ENCODE measurements at places on chromosomes 6 and 20.

- no peak for DNase-seq
Measured at GRCh38 chr20:56722042-56722441, 92.9 kb downstream of the TFAP2C start.

DNA sequence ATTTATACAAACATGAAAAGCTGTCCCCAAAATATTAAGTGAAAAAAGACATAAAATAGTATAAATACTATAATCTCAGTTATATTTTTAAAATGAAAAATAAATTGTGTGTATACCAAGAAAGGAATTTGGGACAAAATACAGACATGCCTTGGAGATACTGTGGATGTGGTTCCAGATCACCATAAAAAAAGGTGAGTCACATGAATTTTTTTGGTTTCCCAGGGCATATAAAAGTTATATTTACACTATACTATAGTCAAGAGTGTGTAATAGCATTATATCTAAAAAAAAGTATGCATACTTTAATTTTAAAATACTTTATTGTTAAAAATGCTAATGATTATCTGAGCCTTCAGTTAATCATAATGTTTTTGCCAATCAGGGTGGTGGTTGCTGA is 17.4 kb upstream of the SDHAF4 start:
- DNase-seq = no peak

- DNase-seq = no peak
Measured at GRCh38 chr6:124961777-124962638, at the start of gene RNF217. RNF217 (plus strand) TSS chr6:124962437; CDS start chr6:124962545, 108 bp downstream.

- no peak for DNase-seq
Measured at GRCh38 chr6:162271922-162272321, 455.6 kb downstream of the PRKN start.

DNA sequence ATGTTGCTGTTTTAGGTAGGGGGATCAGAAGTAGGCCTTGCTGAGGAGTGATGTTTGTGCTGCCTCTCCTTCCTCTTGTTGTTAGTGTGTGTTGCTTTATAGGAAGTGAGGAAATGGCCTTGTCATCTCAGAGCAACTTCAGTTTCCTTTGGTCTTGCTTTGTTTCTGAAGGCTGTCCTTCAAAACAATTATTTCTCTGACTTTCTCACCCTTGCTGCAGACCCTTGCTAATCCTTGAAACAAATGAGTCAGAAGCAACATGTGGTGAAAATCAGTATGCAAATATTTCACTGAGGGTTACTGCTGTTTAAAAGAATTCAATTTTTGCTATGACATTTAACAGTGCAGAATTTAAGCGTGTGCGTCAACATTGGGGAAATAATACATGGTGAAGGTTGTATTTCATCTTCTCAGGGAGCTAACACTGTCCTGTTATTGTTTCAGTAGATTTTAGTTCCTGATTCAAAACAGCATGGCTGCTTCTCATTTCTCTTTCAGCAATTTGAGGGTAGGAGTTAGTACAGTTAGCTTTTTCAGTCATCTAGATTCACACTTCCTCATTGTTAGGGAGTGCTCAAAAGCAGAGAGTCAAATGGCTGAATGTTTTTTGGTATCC is 13.8 kb downstream of the RNF144B start:
- no peak for DNase-seq
